ENCODE measurements at places on chromosomes 16 and 17.

DNA sequence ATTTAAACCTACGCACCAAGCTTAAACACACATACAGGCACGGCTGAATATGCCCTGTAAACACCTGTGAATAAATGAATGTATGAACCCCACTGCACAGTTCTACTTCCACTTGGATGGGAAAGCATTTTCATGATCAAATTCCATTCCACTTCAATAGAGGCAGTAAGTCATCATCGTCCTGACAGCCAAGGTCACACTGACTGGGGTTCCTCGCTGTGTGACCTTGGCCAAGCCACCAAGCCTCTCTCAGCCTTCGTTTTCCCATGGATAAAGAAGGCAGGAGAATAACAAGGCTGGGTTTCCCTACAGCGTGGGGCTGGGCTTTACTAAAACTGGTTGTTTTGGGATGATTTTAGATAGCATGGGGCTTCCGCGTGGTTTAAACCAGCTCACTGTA is 82.8 kb downstream of the TBC1D16 start:
- no peak for DNase-seq

GRCh38 chr16:910181-910580 is 60.6 kb downstream of the LMF1 start:
- DNase-seq, result no peak

- peak; percentile 92 for DNase-seq
Observed at GRCh38 chr17:17206124-17206912, at the start of gene PLD6. TSS of gene PLD6 (minus strand) at chr17:17206333. CDS start at chr17:17206286, 47 bp downstream.

GRCh38 chr16:21263640-21264570 is 14.2 kb downstream of the CRYM start:
- peak; percentile 67 for DNase-seq

GRCh38 chr17:82750241-82750908 is 1.5 kb upstream of the TBCD start:
- DNase-seq, result no peak

- DNase-seq, result peak; percentile 83
Observed at GRCh38 chr17:41801374-41802271, 10.1 kb downstream of the P3H4 start.

GRCh38 chr17:79657861-79658810 is 47.3 kb upstream of the RBFOX3 start:
- DNase-seq, result no peak

- peak; percentile 77 for DNase-seq
Observed at GRCh38 chr17:60077672-60078519, 825 bp downstream of the HEATR6 start.

All from hematopoietic multipotent progenitor cell treated with erythropoietin and hydrocortisone succinate and interleukin-3 and kit ligand, for 6 days (in vitro differentiated cells).